Right ventricle myocardium inferior (tissue), 1 donor: ENCODE measurements at places on chromosomes 7 and 10. TPM values are rescaled to one million over a fixed set of nuclear protein-coding genes. Genes with fewer than 3 reads are reported as not detected.
A peak's percentile ranks its signal among the peaks of the same experiment; 100 is the strongest.

- peak; percentile 82 for DNase-seq
These were observed 205.2 kb downstream of the PRPF18 start for GRCh38 chr10:13792006-13792405.

CFAP58 gene
- total RNA-seq, result 1.1 TPM

CLRN3 gene
- not detected for total RNA-seq

- DNase-seq, result no peak
These were observed 295.0 kb downstream of the PARD3 start for GRCh38 chr10:34520084-34520483.

ZNF117 gene
- 2.2 TPM for total RNA-seq

DNA sequence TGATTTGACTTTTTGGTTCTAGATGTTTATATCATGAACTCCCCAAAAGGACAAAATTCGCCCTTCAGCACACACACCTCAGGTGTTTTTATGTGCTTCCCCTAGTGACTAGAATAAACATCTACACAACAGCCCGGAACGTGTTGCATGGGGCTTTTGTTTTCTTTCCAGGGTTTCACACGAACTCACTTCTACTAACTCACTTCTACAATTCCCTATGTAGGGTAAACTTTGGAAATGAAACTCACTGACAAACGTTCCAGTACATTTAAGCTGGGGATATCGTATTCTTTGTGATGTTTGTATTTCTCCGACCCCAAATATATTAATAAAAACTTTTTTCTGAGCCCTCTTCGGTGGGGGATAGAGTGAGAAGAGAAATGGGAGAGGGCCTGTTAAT, 1.4 kb downstream of the TRA2A start:
- DNase-seq, result no peak

MXI1 gene
- 69.1 TPM for total RNA-seq

- DNase-seq, result no peak
These were observed 22.9 kb downstream of the STRIP2 start for GRCh38 chr7:129457101-129457500.

DNA sequence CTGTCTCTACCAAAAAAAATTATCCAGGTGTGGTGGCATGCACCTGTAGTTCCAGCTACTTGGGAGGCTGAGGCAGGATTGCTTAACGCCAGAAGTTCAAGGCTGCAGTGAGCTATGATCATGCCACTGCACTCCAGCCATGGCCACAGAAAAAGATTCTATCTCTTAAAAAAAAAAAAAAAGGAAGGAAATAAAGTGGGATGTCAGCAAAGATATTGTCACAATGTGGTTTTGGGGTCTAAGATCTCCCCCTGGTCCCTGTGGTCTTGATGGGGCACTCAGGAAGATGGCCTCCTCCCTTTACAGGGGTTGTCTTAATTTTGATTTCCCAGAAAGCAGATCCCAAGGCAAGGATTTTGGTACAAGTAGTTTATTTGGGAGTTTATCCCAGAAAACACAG, 7.4 kb upstream of the KAZALD1 start:
- DNase-seq, result no peak

DNA sequence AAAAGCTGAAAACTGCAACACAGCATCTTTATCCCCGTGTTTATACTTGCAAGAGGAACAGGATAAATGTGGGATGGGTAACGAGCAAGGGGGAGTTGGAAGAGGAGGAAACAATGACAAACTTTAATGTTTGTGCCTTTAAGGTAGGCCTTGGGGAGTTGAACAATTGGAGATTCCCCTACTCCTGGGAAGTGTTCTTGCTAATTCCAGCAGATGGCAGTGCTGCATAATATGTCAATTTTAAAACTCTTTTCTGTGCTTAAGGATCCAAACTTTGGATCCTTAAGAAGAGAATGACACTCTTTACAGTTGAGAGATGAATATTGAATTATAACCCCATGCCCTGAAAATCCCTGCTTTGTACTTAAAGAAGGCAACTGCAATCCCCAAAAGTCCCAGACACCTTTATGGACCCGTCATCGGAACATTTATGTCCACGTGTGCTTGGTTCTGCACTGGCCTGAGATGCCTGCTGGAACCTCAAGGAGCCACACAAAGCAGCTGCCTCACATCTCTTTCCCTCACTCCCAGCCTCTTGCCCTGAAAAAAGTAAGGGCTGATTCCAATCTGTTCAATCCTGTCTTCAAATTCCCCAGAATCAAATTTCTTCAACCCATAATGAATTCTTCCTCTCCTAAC, 12.0 kb downstream of the IFIT5 start:
- DNase-seq, result no peak

GRCh38 chr10:119550827-119551226, 8.3 kb upstream of the RGS10 start:
- no peak for DNase-seq

- peak; percentile 50 for DNase-seq
These were observed 6.7 kb upstream of the MAFK start for GRCh38 chr7:1523844-1524243.

CDH23 gene
- 4.8 TPM for total RNA-seq

DNA sequence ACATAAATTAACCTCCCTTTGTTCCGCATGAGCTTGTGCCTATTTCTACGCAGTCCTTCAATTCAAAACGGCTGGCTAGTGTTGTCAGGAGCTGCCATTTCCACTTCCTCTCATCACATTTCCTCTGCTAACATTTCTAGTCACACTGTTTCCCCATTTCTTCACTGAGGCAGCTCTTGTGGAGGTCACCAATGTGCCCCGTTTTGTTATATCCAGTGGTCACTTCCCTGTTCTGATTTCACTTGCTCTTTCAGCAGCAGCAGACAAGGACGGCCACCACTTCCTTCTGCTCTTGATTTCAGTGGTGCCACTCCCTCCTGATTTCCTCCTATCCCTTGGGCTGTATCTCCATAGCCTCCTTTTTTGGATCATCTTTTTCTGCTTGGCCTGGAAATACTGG, 64.8 kb upstream of the SEC61G start:
- no peak for DNase-seq

- DNase-seq, result no peak
These were observed 114.6 kb downstream of the ITIH5 start for GRCh38 chr10:7551950-7552716.

GRCh38 chr7:144063710-144064109, 5.9 kb upstream of the OR2A25 start:
- no peak for DNase-seq

TCF7L2 gene
- total RNA-seq, result 12.4 TPM

GRCh38 chr10:78905957-78906308, 162.8 kb upstream of the ZMIZ1 start:
- no peak for DNase-seq

AGAP4 gene
- 4.8 TPM for total RNA-seq

CALHM1 gene
- not detected for total RNA-seq
